ENCODE measurements at places on chromosomes 11 and 22. TPM values are rescaled to one million over a fixed set of nuclear protein-coding genes. Genes with fewer than 3 reads are reported as not detected.

The PYGM gene
- polyA plus RNA-seq, result 1.2 TPM

The OR8D4 gene
- not detected for polyA plus RNA-seq

The TBX1 gene
- 1.2 TPM for polyA plus RNA-seq

The DNAJB7 gene
- not detected for polyA plus RNA-seq

The RTL10 gene
- polyA plus RNA-seq, result 8.1 TPM

The LIMK2 gene
- polyA plus RNA-seq, result 57.4 TPM

The PRR5L gene
- polyA plus RNA-seq, result 1.1 TPM

The TRPC6 gene
- 1.9 TPM for polyA plus RNA-seq

The C11orf42 gene
- not detected for polyA plus RNA-seq

The PRDM11 gene
- polyA plus RNA-seq, result 2.5 TPM

The LAYN gene
- 2.9 TPM for polyA plus RNA-seq

The ART1 gene
- polyA plus RNA-seq, result not detected

The ZNF195 gene
- 7.4 TPM for polyA plus RNA-seq

The SIRT3 gene
- polyA plus RNA-seq, result 7.9 TPM

The KCNK7 gene
- polyA plus RNA-seq, result 19.8 TPM

The MYO7A gene
- 1.2 TPM for polyA plus RNA-seq

The JAML gene
- 6.1 TPM for polyA plus RNA-seq

The OR51A4 gene
- not detected for polyA plus RNA-seq

The PANX2 gene
- 2.6 TPM for polyA plus RNA-seq

The A4GALT gene
- polyA plus RNA-seq, result 19.3 TPM

The HARBI1 gene
- 1.7 TPM for polyA plus RNA-seq
